OCI-LY7 (cell line): ENCODE measurements at places on chromosomes 11 and 22.

DNA sequence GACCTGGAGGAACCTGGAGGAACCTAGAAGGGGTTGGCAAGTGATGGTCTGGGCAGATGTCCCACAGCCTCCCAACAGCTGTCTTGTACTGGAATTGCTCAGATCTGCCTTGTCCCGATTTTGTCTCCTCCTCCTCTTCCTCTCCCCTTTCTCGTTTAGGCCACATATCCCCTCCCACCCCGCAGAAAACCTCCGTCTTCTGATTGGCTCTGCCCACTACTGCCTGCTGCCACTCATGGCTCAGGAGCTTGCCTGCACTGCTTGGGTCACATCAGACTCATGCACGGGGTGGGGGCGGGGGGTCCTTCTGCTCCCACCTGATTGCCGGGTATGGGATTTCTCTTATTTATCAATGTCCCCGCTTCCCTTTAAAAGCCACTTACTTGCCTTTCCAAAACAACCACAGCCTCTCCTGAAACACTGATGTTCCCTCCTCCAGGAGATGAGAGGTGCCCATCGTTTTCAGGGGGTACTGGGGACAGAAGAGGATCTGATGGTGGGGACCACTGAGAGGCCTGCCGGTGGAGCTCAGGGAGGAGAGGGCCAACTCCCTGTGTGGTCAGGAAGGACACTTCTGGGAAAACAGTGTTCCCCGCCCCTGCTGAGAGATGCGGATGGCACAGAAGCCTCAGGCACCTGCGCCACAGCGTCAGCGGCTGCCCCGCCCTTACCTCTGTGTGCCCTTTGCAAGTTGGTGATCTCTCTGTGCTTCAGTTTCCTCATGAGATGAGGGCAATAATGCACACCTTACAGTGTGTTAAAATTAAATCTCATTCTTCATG lies 14.7 kb downstream of the TOM1 start:
- no peak for DNase-seq

- no peak for DNase-seq
Observed at GRCh38 chr11:74731301-74732094, at the start of gene CHRDL2. Gene CHRDL2 (minus strand): TSS chr11:74731426. CDS start chr11:74730888, 538 bp downstream.

GRCh38 chr11:68678031-68678441 lies 6.3 kb upstream of the GAL start:
- DNase-seq: no peak

DNA sequence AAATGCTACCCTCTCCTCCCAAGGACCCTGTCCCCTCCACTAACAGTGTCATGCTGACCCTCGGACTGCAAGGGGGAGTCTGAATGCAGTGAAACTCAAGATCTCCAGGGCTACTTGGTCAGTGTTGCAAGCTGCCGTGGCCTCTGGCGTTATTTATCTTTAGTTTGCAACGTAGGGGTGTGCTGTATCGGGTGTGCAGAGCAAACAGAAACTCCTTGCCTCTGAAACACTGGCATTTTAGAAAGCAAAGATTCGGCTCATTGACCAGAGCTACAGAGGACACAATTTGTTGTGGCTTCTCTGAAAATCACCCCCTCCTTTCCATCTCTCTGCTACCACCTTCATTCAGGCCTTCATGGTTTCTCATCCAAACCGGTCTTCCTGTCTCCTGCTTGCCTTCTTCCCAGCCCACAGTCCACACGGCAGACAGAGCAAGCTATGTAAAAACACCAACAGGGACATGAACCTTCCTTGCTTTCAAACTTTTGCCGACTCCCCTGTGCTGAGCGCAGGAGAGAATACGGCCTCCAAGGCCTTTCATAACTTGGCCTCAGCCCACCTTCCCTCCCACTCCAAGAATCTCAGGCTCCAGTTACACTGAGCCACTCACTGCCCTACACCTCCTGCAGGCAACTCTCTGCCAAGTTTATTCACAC lies 14.9 kb downstream of the FZD4 start:
- no peak for DNase-seq

DNA sequence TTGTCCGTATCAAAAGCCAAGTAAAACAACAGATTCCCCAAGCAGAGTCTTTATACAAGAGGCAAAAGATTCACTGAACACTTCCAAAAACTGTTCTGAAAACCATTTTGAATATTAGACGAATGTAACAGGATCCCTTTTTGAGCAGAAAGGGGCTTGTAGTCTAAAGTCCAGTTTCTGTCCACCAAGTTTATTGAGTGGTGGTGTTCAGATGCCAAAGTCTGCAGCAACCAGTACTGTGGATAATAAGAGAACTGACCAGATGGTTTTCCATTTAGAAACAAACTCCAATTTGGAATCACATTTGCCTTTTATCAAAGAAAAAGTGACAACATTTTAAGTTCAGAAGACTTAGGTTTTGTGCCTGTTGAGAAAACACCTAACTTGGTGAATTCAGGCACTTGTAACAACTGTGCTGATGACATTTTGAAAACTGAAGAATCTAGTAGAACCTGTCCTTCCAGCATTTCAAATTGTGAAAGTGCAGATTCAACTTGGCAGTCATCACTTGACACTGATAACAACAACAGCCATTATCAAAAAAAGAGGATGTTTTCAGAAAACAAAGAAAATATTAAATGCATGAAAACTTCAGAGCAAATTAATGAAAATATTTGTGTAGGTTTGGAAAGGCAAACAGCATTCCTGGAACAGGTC lies 217.1 kb downstream of the CSNK2A3 start:
- no peak for DNase-seq

- DNase-seq: no peak
Observed at GRCh38 chr11:57157624-57158023, 24.1 kb upstream of the LRRC55 start.

GRCh38 chr11:96279018-96279895 lies 63.7 kb downstream of the MAML2 start:
- no peak for DNase-seq

GRCh38 chr11:64742087-64742888 lies 1.7 kb downstream of the RASGRP2 start:
- DNase-seq: peak; percentile 51

GRCh38 chr11:46471943-46472661 lies 80.5 kb upstream of the CHRM4 start:
- no peak for DNase-seq

DNA sequence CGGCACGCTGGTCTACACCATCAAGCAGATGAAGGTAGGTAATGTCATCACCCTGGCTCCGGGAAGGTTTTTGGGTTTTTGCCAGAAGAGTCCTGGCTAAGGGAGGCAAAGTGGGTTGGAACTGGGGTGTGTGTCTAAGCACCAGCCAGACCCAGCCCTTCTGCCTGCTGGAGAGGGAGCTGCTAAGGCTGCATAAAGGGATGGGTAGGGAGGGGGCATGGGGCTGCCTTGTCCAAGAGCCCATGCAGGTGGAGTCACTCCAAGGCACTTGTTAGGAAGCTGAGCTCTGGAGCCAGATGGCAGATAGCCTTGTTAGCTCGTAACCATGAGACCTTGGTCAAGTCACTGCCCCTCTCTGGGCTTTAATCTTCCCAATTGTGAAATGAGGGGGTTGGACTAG lies 48.0 kb downstream of the TIMP3 start:
- no peak for DNase-seq

DNA sequence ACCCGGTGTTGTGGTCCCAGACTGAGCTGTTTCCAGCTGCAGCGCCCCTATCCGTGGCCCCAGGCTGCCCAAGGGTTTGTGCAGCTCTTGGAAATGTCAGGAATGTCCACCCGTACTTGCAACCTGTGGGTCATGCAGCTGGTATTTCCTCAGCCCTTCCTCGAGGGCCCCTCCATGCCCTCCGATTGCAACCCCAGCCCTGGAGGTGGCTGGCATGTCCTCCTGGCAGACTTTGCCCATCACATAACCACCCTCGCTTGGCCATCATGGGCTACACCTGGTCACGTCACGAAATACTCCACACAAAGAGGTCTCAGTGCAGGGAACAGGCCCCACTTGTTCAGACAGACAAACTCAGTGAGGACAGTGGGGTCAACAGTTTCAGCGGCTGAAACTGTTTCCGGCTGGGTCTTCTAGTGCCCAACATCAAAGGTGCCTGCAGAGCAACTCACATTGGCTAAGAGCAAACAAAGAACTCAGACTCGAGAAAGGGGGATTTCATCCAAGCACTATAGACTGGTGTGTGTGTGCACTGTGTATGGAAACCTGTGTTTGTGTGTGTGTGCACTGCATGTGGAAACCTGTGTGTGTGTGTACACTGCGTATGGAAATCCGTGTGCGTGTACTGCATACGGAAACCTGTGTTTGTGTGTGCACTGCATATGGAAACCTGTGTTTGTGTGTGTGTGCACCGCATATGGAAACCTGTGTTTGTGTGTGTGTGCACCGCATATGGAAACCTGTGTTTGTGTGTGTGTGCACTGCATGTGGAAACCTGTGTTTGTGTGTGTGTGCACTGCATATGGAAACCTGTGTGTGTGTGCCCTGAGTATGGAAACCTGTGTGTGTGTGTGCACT lies 72.8 kb upstream of the CCND1 start:
- no peak for DNase-seq

- DNase-seq: no peak
Observed at GRCh38 chr11:94934846-94935245, 38.5 kb downstream of the CWC15 start.

DNA sequence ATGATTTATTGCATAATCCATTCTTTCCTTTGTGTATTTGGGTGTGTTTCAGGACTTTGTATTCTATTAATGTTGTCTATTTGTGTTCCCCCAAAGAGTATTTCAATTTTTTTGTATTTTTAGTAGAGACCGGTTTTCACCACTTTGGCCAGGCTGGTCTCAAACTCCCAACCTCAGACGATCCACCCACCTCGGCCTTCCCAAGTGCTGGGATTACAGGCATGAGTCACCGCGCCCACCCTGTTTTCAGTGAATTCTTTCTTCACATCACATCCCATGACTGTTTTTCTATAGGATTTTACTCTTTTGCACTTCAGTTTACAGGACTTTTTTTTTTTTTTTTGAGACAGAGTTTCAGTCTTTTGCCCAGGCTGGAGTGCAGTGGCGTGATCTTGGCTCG lies 46.3 kb downstream of the RBX1 start:
- no peak for DNase-seq

DNA sequence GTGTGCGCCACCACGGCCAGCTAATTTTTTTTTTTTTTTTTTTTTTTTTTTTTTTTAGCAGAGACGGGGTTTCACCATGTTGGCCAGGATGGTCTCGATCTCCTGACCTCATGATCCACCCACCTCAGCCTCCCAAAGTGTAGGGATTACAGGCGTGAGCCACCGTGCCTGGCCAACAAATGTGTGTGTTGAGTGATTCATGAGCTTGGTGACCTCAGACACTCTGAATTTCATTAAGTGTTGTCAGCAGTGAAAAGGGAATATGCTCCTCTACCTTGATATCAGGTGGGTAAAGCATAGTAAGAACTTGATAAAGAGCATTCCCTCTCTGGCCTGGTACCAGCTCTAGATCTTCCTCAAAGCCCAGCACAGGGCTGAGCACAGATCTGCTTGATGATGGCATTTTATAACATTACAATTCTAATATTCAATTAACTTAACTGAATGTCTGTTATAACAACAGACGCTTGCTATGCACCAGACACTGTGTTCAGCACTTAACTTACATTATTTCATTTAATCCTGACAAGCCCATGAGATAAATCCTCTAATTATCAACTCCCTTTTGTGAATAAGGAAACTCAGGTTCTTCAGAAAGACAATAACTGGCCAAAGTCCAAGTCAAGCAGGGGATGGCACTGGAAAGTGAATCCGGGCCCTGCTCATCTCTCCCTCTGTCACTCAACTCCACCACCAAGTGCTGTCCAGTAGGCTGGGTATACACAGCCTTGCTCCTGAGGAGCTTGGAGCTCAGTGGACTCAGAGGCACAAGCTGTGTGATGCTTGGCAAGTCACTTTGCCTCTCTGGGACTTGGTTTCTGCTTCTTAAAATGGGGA lies 13.0 kb downstream of the TBC1D10A start:
- DNase-seq: no peak

GRCh38 chr11:60119710-60120109 lies 31.2 kb downstream of the MS4A2 start:
- no peak for DNase-seq

DNA sequence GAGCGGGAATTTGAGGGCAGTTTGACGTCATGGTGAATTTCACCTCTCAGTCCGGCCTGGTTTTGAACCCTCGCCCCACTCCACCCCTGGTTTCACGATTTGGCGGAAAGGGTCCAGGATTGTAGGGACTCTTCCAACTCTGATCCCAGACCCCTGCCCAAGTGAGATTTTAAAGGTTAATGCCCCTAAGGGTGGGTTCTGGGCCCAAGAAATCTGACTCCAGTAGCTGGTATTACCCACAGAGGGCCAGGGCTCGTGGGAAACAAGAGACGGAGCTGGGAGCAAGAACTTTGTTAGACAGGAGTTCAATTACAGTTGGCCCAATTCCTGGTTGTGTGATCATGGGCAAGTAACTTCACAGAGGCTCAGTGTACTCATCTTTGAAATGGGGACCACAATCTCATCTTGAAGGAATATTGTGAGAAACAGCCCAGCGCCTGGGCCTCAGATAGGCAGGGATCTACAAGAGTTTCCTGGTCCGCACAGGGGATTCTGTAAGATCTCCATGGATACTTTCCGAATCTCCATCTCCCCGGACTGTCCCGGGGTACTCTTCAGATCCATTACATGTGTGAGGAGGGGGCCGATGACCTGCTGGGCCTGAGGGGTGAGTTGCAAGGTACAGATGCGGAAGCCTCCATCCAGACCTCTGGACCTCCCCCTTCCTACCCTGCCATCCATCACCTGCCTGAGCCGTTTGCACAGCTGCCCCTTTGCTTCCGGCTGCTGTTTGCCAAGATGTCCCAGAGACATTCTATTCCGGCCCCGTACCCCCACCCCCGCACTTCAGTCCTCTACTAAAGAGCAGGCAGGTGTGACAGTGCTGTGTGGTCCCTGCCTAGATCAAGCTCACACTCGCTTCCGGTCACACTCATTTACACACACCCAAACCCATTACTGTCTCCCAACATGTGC lies 687 bp upstream of the CALCA start:
- peak; percentile 6 for DNase-seq

DNA sequence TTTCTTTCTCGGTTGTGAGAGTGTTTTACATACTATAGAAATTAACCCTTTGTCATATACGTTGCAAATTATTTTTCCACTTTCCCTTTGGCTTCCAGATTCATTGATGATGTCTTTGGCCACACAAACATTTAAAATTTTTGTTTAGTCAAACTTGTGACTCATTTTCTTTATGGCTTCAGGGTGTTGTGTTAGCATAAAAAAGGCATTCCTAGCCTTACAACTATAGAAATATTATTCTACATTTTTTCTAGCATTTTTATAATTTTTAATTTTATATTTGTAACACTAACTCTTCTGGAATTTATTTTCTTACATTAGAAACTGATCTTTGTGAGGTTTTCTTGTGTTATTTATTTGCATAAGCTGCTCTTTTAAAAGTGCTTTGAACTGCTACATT lies 12.1 kb downstream of the GRIA4 start:
- no peak for DNase-seq
